ENCODE measurements at places on chromosomes 16 and 17.

DNA sequence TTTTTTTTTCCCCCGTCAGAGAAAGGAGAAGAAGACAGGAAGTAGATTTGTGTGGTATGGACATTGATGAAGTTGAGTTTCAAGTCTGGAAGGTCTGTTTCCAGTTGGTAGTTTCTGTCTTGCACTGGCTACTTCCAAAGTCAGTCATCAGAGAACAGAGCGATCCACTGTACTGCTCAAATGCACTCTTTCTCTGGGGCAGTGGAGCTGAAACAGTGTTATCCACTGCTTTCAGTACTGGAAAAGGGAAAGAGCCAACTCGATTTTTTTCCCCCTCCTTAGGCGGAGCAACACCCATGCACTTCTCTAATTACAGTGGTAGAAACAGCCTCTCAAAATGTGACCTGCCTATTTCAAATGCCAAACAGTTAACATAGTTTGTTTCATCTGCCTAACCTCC, 7.4 kb downstream of the PRKCA start:
- DNase-seq: no peak

DNA sequence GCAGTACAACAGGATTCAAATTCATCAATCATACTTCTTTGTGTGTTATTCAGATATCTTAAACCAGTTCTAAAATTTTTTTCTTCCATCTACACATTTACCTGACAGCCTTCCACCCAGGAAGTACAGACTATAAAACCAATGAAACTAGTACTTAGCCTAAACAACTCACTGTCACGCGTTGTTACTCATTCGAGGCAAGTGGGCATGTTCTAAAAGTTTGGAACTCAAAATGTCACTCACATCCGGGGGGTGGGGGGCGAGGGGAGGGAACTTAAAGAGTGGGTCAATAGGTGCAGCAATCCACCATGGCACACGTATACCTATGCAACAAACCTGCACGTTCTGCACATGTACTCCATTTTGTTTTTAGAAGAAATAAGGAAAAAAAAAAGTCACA, 90.4 kb upstream of the PLEKHM1 start:
- no peak for DNase-seq

GRCh38 chr17:80665792-80666191, 121.2 kb downstream of the RPTOR start:
- no peak for DNase-seq

GRCh38 chr16:67155295-67156142, 4.2 kb downstream of the TRADD start:
- DNase-seq: no peak

DNA sequence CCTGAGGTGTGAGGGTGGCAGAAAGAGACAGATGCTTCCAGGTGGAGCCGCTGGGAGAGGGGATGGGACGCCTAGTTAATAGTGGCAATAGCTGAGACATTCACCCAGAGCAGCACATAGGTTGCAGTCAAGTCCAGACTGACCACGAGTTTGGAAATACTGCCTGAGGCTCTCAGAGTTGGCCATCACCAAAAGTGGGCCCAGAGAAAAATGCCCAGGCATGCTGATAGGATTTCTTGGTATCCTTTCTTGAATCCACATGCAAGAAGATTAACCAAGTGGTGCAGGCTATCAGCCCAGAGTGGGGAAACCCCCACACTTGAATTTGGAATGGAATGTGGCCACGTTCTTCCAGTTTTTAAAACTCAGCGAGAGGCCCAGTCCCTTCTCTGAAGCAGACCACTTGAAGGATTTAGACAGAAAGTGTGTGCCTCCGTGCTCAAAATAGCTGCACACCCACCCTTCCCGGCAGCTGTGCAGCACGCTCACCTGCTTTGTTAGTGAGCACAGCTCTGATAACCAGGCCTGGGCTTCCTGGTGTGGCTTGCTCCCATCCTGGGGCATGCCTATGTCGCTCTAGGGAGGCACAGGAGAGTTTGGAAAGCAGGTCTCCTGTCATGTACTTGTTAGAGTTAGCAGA, 35.7 kb downstream of the PLD6 start:
- no peak for DNase-seq

GRCh38 chr17:28524476-28525424, 18.6 kb downstream of the FOXN1 start:
- DNase-seq: peak; percentile 64

- DNase-seq: no peak
Measured at GRCh38 chr17:10156077-10156435, 42.4 kb downstream of the GAS7 start.

GRCh38 chr16:83970430-83970815, 2.4 kb downstream of the NECAB2 start:
- DNase-seq: no peak

DNA sequence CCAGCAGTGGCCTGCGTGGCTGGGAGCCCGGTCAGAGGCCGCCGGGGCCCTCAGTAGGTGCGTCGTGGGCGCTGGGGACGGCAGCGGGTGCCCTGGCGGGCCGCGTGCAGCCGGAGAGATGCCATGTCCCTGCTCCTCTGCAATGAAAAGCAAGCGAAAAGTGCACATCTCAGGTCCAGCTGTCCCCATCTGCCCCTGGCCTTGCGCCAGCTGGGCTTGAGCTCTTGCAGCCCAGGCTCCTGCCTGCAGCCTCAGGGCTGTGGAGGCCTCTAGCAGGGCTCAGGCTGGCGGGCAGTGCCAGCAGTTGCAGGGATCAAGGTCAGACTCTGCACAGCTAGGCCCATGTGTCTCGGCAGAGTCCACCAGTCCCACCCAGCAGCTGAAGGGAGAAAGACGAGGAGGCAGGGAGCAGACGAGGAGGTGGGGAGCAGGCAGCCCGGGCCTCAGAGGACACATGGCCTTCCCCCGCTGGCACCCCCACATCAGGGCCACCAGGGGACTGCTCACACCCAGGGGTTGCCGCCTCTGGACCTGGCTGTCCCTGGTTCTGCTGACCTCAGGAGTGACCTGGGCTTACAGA, 11.2 kb downstream of the SLC16A3 start:
- DNase-seq: no peak

DNA sequence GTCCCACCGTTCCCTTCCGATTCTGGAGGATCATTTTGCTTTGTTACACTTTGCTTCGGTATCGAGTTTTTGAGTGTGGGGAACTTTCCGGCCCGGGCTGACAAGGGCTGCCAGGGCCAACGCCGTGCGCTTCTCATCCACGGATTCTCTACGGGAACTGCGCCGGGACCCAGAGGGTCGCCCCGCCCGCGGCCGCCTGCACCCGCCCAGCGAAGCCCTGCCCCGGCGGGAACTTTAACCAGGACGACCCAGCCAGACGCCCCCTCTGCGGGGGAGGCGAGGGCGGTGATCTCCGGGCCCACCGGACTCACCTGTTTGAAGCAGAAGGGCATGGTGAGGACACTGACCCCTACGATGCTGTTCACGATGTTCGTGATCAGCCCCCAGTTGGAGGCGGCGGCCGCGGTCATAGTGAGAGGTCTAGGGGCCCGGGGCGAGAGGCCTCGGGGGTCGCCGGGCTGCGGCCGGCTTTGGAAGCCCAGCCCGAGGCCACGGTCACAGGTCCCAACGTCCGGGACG, 536 bp downstream of the SLC38A10 start:
- DNase-seq: no peak

DNA sequence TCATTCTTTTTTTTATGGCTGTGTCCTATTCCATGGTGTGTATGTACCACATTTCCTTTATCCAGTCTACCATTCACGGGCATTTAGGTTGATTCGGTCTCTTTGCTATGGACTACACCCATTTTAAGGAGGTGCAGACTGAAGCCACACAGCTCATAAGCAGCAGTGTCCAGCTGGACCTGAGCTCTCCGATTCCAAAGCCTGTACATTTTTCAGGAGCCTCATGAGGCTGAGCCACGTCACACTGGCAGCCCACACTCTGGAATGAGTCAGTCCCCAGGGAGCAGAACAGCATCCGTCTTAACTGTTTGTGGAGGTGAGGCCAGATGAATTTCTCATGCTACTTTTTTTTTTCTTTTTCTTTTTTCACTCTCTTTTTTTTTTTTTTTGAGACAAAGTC, 116.1 kb downstream of the C16orf95 start:
- no peak for DNase-seq

DNA sequence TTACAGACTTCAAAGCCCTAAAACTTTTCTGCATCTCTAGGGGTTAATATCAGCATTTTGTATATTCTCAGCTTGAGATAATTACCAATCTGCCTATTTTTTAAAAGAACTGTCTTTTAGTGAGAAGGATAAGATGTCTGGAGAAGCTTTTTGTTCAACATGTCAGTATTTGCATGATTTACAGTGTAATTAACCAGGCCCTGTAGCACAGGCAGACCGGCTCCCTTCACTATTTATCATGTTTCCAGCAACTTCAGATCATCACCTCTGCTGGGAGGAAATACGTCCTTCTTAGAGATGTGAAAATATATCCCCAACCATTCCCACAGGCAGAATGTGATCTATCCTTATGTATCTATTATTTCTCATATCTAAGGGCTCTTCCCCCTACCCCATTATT, 8.6 kb upstream of the DDX52 start:
- no peak for DNase-seq

DNA sequence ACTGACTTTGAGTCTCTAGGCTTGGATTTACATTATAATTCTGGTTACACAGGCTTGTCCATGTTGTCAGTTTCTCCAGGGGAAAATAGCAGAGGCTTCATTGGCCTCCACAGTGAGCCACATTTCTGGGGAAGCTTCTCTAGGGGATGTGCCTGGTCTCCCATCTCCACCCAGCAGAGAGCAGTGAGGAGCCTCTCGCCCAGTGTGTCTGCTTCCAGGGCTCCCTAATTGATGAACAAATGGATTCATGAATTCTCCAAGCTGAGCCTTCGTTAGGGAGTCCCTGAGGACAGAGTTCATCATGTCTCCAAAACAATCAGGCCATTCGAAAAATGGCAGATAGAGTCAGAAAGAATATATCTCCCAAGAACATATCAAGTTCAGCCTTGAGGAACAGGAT, 162.4 kb upstream of the TOX3 start:
- no peak for DNase-seq

DNA sequence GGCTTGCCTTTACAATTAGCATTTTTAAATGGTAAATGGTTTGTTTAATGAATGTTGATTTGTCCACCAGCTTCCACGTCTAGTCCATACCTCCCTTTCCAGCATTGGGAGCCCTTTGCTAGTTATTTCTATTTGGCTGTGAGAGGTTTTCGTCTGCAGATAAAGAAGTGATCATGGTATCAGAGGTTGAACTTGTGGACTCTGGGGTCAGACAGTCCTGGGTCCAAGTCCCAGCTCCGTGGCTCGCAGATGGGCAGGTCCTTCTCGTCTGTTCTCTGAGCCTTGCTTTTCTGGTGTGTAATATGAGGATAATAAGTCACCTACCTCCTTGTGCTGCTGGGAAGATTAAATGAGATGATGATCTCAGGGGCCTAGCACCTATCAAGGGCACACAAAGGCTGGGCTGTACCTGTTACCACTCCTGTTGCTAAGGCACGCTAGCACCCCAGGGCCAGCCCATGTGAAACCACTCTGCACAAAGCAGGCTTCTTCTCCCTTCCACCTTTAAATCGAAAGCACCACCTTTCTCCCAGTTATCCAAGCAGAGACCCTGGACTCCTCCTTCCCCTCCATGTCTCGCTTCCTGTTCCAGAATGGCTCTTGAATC, 103.9 kb downstream of the GNAO1 start:
- DNase-seq: no peak

GRCh38 chr17:11598274-11599221, at the start of gene DNAH9:
DNAH9 (plus strand) TSS chr17:11598470; CDS start chr17:11598499, 29 bp downstream.
- DNase-seq: peak; percentile 92

GRCh38 chr17:37194208-37194607, 181.6 kb upstream of the C17orf78 start:
- no peak for DNase-seq

- DNase-seq: no peak
Measured at GRCh38 chr17:61410141-61411010, 10.7 kb downstream of the TBX2 start.

Data from urinary bladder (tissue), 4 donors.